ENCODE measurements at places on chromosomes 2 and 18. TPM values are rescaled to one million over a fixed set of nuclear protein-coding genes. Genes with fewer than 3 reads are reported as not detected.

The C2orf66 gene
- not detected for total RNA-seq

The OR6B2 gene
- not detected for total RNA-seq

The DLGAP1 gene
- total RNA-seq, result 4.1 TPM

GRCh38 chr18:51997129-51997528 is 342.9 kb upstream of the DCC start:
- no peak for DNase-seq

GRCh38 chr2:205858881-205859441 is 176.7 kb downstream of the NRP2 start:
- no peak for DNase-seq

DNA sequence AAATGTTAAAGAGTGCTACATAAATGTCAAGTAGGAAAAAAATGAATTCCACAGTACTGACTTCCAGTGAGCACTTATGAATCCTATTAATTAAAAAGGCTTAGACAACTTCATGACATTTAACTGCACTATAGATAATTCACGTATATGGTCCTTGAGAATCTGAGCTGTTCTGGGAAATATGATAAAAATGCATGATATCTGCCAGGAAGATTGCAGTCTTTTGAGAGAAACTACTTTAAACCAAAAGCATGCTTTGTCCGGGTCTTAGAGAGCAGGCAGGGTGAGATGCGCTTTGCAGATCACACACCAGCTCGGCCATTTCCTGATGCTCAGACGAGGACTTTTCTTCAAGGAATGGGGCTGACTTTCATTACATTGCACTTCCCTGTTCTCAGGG is 42.6 kb downstream of the CMPK2 start:
- DNase-seq, result no peak

DNA sequence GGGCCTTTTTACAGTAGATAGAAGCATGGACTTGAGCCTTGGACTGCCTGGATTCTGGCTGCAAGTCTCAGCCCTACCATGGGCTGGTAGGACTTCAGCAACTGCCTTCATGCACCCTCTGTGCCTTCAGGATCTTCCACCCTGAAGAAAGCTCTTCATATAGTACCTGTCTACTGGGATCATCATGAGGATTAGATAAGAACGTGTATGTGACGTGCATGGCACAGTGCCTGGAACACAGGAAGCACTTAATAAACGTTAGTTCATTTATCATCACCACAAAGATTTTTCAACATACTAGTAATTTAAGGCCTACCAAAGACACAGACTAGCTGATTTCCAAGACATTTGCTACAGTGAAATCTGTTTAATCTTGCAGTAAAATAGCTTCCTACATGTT is 53.2 kb upstream of the ITM2C start:
- DNase-seq, result no peak

The CYP27C1 gene
- not detected for total RNA-seq

The ABCG8 gene
- total RNA-seq, result not detected

DNA sequence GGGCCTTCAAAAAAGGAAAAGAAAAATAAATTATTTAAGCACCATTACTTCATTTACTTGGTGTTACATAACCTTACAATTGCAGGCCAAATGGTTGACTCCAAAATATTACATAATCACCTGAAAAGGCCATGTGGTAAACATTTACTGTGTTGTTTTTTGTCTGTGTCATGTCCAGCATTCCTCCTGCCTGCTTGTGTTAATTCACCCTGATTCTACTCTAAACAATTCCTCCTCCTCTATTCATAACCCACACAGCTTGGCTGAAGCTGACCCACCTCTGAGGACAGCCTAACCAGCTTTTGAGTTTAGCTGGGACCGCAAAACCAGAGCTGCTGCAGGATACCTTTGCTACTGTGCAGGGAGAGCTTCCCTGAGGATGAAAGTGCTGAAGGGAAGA is 35.4 kb downstream of the TMX3 start:
- no peak for DNase-seq

- DNase-seq, result no peak
Measured at GRCh38 chr2:42742740-42743658, 20.9 kb downstream of the OXER1 start.

DNA sequence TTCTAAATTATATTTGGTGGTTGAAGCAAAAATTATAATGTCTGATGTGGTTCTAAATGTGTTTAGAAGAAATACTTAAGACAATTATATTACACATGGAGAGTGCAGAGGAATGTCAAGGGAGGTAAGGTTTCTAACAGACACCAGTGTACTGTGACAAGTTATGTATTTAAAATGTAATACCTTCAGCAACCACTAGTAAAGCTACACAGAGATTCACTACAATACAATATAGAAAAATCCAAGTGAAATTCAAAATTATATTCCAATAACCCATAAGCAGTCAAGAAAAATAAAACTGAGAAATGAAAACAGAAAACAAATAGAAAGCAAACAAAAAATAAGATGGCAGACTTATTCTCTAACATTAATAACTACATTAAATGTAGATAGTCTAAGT is 249.5 kb upstream of the KLHL14 start:
- no peak for DNase-seq

DNA sequence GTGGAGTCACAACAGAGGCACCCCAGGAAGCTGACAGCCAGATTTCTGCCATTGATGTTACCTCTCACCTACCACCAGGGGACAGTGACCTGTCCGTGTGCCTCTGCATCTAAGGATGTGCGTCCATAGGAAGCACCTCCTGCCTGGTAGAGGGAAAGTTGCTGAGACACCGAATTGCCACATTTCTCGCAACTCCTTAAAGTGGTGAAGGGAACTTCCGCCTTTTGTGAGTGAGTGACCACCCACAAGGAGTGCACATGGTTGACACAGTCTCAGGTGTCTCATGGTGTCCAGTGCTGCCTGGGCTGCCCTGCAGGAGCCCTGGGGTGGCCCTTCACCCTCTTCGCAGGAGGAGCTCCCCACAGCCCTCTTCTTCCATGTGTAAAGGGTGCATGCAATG is 201.8 kb downstream of the GBX2 start:
- no peak for DNase-seq

DNA sequence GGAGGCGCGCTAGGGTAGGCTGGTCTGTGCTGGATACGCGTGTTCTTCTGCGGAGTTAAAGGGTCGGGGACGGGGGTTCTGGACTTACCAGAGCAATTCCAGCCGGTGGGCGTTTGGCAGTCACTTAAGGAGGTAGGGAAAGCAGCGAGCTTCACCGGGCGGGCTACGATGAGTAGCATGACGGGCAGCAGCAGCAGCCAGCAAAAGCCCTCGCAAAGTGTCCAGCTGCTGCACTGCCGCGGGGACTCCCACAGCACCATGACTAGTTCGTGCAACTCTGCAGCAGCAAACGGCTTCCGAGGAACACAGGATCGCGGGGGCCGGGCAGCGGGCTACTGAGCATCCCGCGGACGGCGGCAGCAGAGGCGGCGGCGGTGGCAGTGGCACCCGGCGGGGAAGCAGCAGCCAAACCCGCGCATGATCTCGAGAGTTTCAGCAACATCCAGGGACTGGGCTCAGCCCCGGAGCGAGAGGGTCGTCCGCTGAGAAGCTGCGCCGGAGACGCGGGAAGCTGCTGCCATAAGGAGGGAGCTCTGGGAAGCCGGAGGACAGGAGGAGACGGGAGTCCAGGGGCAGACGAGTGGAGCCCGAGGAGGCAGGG is 368 bp downstream of the TMEFF2 start:
- no peak for DNase-seq

The ERCC3 gene
- total RNA-seq, result 40.4 TPM
